ENCODE measurements at places on chromosomes 16 and 17. TPM values are rescaled to one million over a fixed set of nuclear protein-coding genes. Genes with fewer than 3 reads are reported as not detected.

Gene FOXF1
- total RNA-seq = 1.8 TPM

Gene KRTAP4-5
- not detected for total RNA-seq

Gene CCL4L2
- 1.4 TPM for total RNA-seq

Gene DHRS7C
- not detected for total RNA-seq

Gene RNF222
- not detected for total RNA-seq

GRCh38 chr17:19613979-19614378, 34.6 kb upstream of the ALDH3A2 start:
- H3K36me3 ChIP-seq = no peaks in the 10 kb centered on the region
- H3K4me3 ChIP-seq = no peak overlapping the region
- H3K27me3 ChIP-seq = no peaks in the 10 kb centered on the region
- no peak for DNase-seq
- no peaks in the 10 kb centered on the region for H3K4me1 ChIP-seq

GRCh38 chr16:60230666-60231065, 1496.5 kb upstream of the GOT2 start:
- no peak overlapping the region for H3K4me3 ChIP-seq
- DNase-seq = no peak
- H3K27ac ChIP-seq = no peak overlapping the region
- H3K4me1 ChIP-seq = no peaks in the 10 kb centered on the region

DNA sequence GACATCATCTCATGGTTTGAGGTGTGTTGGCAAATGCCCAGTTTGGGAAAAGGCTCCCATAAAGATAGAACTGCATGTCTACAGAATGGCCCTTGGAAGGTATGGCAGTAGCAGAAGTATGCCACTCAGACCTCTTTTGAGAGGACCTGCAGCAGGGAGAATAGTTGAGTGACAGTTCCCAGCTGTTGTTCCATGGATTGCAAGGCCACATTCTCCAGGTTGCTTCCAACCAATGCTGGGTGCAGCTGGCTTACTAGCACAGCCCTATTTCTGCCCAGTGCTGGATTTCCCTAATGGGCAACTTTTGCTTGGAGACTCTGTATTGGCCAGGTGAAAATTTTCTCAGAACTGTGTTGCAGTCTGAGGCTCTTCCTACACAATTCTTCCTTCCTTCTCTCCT, 266.2 kb downstream of the UTP18 start:
- H3K4me1 ChIP-seq = no peaks in the 10 kb centered on the region
- no peak for DNase-seq
- no peaks in the 10 kb centered on the region for H3K27me3 ChIP-seq
- no peak overlapping the region for H3K4me3 ChIP-seq

DNA sequence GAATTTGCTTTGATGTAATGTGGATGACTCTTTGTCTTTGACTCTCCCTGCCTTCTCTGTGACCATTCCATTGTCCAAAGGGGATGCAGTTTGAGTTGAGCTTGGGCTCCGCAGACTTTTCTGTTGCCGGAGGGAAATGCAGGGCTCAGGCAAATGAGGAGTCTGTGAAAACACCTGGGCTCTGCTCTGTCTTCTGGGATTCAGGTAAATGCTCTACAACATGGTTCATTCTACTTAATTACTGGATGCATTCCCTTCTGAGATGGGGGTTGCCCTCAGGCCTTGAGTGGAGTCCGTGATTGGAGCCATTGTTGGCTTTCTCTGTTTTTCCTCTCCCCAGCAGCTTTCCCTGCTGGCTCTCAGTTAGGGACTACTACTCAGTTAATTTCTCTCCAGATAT, 26.4 kb upstream of the SPNS2 start:
- H3K27ac ChIP-seq = no peak overlapping the region
- H3K27me3 ChIP-seq = no peaks in the 10 kb centered on the region
- H3K4me3 ChIP-seq = no peak overlapping the region

DNA sequence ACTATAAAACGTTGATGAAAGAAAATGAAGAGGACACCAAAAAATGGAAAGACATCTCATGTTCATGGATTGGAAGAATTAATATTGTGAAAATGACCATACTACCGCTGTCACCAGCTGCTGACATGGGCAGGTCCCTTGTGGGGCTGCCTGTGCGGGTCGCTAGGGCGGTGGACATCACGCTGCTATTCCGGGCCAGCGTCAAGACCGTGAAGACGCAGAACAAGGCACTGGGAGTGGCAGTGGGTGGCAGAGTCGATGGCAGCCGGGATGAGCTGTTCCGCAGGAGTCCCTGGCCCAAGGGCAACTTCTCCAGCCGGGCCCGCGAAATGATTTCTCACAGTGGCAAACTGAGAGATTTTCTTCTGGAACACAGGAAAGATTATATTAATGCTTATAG, 48.2 kb upstream of the NSRP1 start:
- H3K36me3 ChIP-seq = no peaks in the 10 kb centered on the region
- H3K27me3 ChIP-seq = no peaks in the 10 kb centered on the region
- no peak overlapping the region for H3K27ac ChIP-seq
- no peak for DNase-seq
- H3K4me1 ChIP-seq = no peaks in the 10 kb centered on the region
- H3K4me3 ChIP-seq = no peak overlapping the region

All from aorta (tissue), 5 donors.